ENCODE measurements at places on chromosomes 11 and 22.

DNA sequence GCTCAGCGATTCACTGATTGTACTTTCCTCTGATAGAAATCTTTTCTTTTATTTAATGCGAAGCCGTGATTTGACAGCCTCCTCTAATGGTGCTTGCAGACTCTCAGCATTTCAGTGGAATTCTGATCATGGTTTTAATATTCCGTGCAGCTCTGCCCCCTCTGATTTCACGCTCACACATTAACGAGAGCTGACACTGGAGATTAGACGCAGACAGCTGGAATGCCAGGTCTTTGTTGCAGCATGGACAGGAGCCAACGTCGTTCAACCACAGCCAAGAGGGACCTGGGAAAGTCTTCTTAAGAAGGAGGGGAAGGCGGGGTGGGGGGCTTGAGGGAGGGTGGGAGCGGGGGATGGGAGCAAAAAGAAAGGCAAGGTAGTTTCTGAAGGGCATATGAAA, 186.4 kb downstream of the BLID start:
- peak; percentile 25 for DNase-seq

DNA sequence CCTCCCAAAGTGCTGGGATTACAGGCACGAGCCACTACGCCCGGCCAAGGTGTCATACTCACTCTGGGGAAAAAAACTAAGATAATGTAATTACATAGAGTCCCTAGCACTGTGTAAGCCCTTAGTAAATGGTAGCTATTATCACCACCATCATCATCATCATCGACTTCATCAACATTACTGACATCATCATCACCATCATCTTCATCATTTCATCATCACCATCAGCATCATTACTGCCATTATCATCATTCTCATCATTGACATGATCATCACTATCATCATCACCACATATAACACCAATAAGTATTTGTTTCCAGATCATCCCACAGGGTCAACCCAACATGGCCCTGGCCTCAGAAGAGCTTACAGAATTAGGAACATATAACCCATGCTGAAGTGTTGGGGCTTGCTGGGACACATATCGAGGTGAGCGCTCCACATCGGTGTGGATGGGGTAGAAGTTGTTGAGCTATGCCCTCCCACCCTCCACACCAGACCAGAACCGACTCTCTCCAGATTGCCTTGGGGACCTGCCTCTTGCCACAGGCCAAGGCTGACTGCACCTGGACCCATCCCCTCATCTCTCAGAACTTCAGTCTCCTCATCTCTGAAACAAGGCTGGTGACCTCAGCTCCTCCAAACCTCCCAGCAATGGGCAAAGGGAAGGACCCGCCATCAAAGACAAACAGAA, 14.7 kb upstream of the CD5 start:
- no peak for DNase-seq

DNA sequence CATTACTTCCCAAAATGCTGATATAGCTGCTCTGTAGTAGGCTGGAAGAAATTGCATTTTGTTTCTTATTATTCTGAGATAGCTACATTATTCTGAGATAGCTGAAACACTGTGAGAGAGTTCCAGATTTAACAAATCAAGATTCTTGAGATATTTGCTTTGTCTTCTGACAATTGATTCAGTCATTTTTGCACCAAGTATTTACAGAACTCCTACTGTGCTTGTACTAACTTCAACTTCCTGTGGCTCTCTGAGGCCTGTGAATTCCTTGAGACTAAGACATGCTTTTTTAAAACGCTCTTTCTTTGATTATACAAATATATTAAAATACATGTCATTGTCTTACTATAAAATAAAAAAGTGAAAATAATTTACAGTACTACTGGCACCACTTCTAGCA, 52.7 kb downstream of the USP47 start:
- no peak for DNase-seq

DNA sequence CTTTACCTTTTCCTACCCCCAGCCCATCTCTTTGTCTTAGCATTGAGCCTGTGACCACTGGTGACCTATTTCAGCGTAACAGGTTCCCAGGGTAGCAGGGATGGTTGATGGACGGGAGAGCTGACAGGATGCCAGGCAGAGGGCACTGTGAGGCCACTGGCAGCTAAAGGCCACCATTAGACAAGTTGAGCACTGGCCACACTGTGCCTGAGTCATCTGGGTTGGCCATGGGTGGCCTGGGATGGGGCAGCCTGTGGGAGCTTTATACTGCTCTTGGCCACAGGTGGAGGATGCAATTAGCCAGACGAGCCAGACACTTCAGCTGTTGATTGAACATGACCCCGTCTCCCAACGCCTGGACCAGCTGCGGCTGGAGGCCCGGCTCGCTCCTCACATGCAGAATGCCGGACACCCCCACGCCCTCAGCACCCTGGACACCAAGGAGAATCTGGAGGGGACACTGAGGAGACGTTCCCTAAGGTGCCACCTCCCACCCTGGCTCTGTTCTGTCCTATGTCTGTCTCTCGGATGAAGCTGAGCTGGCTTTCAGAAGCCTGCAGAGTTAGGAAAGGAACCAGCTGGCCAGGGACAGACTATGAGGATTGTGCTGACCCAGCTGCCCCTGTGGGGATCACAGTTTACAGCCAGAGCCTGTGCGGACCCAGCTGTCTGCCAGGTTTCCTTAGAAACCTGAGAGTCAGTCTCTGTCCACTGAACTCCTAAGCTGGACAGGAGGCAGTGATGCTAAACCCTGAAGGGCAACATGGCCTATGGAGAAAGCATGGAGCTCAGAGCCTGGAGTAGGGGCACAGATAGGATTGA, 29.8 kb downstream of the PIK3IP1 start:
- no peak for DNase-seq

DNA sequence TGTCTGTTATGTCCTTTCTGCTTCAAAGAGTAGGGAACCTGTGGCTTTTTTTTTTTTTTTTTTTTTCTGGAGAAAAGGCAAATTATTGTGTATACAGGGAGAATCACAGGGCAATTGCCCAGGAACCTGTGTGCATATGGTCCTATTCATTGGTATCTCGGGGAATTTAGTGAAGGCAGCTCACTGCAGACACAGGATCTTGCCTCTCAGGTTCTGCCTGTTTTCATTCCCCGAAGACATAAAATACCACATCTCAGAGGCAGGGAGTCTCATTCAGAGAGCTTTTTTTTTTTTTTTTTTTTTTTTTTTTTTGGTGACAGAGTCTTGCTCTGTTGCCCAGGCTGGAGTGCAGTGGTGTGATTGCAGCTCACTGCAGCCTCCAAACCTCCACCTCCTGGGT, 88.3 kb downstream of the OSBP2 start:
- no peak for DNase-seq

GRCh38 chr11:69140635-69141034, 15.1 kb upstream of the SMIM38 start:
- no peak for DNase-seq

DNA sequence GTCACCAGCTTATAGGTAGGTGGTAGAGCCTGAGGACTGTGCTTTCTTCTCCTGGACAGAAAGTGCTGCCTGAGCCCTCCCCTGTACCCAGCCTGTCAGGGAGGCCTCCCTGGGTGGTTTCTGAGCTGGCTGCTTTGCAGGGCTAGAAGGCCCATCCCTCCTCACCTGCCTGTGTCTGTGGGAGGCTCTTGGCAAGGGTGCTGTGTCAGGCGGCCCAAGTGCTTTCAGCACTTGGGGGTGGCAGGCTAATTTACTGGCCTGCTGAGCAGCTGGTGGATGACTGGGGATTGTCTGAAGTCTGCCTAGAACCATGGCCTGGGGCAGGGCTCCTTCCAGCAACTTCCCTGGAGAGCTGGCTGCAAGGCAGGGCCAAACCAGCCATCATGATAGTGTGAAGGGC, 139.0 kb upstream of the NAV2 start:
- no peak for DNase-seq

DNA sequence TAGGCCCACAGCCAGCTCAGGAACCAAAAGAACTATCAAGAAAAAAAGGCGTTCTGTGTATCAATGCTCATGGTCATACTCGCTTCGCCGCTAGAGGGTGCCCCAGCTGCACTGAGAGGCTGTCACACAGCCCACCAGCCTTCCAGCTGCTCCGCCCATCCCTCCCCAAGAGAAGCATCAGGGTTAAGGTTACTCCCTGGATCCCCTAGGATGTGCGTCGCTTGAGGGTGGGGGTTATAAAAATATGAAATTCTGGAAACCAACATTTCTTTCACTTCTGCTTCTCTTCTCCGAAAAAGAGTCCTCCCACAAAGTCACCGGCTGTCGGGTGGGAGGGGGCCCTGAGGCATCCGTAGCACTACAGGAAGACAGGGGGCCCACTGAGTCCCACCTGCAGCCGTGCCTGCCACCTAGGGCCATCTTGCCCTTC, 1.7 kb downstream of the CBX6 start:
- DNase-seq, result peak; percentile 23
